HFFc6 (cell line): ENCODE measurements at places on chromosomes 1 and 21.

GRCh38 chr21:41877901-41878830, 978 bp downstream of the PRDM15 start:
- DNase-seq, result peak; percentile 50

- DNase-seq, result no peak
Measured at GRCh38 chr1:57162607-57163261, 196.9 kb upstream of the C8B start.

DNA sequence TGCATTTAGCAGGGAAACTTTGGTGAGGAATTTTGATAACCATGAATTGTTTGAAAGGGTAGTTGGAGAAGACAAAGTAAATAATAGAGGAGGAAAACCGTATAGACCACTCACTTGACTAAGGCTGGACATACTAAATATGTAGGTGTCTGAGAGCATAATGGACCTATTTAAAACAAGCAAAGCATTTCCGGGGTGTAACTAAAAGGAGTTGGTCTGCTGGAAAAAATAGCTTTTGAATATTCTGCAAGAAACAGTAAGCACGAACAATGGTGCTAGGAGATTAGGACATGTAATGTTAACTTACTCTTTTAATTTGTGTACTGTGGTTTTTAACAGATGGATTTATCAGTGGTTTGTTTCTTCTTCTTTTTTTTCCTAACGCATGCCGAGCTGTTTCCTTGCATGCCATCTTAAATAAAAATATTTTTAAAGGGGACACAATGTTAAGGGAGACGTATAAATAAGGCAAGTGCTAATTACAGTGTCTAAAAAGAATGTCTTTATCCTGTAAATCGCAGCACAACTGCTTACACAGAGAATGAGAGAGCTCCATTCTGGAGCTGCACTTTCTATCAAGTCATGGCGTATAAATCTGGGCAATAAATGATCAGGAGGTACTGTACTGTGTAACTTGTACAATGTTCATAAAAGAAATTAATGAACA, 492.1 kb downstream of the LMO4 start:
- no peak for DNase-seq

DNA sequence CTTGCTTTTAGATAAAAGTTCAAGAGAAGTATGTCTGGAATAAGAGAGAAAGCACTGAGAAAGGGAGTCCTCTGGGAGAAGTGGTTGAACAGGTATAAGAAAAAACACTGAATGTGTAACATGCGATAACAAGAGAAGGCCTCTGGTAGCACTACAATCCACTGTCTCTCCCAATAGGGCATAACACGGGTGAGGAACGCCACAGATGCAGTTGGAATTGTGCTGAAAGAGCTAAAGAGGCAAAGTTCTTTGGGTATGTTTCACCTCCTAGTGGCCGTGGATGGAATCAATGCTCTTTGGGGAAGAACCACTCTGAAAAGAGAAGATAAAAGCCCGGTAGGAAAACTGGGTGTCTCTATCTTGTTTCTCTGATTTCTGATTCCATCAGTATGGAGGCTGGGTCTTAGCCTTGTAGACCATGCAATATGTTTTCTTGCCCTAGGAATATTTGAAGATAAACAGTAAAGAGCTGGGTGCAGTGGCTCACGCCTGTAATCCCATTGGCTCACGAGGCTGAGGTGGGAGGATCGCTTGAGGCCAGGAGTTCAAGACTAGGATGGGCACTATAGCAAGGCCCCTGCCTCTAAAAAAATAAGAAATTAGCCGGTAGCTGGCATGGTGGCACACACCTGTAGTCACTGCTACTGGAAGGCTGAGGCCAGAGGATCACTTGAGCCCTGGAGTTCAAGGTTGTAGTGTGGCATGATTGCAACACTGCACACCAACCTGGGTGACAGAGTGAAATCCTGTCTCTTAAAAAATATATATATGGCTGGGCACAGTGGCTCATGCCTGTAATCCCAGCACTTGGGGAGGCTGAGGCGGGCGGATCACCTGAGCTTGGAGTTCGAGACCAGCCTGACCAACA, 40.4 kb downstream of the DAP3 start:
- DNase-seq, result peak; percentile 73

DNA sequence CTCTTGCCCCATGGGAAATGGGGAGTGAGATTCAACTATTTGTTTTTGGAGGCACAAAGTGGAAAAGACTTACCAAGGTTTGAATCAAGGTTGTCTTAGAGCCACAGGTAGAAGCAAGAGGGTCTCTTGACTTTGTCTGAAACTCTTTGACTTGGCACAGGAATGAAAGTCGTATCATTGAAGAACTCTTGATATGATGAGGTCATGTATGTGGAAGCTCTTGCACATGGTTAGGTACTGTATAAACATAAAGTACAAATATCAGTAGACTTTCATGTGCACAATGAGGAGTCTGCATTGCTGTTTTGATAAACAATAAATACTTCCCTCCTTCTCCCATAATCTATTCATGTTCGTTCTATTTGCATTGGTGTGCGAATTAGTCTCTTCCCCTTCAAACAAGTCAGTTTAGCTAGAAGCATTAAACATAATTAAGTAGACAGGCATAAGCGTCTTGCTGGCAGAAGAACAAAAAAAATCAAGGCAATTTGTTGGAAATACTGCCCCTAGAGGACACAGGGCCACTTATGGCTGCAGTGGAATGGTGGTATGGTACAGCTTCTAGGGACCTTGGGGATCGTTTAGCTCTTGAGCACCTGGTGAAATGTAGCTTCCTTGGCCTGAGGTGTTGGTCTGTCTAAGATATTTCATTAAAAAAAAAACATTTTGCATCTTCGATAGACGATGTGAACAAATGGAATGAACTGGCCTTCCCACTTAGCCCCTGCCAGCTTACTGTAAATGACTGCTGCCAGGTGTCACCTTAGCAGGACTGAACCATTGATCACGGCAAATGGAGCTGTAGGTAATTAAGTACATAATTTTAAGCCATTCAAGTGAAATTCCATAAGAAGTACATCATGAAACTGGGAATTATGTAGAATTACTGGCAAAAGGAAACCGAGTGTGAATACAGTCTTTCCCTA, 218.0 kb upstream of the GALNT2 start:
- peak; percentile 11 for DNase-seq

DNA sequence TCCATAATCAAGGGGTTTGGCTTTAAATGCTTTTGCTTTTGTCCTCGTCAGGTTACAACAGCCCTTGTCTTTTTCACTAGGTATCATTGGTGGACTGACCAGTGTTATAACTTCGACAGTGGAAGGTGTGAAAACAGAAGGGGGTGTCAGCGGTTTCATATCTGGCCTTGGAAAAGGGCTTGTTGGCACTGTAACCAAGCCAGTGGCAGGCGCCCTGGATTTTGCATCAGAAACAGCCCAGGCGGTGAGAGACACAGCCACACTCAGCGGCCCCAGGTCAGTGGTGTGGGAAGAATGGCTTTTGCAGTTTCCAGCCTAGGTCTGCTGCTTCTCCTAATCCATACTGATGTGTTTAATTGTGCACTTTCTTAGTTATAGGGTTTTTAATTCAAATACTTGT, 157.9 kb downstream of the DHRS3 start:
- no peak for DNase-seq

- no peak for DNase-seq
Measured at GRCh38 chr1:97870589-97870988, 50.2 kb downstream of the DPYD start.

DNA sequence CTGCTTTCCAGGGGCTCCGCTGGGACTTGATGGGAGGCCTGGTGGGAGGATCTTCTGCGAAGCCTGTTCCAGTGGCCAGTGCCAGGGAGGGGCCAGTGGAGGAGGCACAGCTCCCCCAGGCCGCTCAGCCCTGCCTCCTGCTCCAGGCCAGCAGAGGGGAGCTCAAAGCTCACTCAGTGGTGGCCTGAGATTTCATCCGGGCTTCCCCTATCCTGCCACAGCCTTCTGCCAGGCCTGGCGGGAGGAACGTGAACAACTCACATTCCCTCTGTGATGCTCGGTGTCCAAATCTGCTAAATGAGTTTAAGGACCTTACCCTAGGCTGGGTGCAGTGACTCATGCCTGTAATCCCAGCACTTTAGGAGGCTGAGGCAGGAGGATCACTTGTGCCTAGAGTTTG, 3.3 kb downstream of the CLCNKB start:
- peak; percentile 24 for DNase-seq

- DNase-seq, result no peak
Measured at GRCh38 chr1:235327559-235328270, at the start of gene ARID4B. ARID4B (minus strand) TSS chr1:235328179; CDS start chr1:235326919, 1,260 bp downstream.

GRCh38 chr1:209629621-209630382, 22.4 kb downstream of the LAMB3 start:
- no peak for DNase-seq

DNA sequence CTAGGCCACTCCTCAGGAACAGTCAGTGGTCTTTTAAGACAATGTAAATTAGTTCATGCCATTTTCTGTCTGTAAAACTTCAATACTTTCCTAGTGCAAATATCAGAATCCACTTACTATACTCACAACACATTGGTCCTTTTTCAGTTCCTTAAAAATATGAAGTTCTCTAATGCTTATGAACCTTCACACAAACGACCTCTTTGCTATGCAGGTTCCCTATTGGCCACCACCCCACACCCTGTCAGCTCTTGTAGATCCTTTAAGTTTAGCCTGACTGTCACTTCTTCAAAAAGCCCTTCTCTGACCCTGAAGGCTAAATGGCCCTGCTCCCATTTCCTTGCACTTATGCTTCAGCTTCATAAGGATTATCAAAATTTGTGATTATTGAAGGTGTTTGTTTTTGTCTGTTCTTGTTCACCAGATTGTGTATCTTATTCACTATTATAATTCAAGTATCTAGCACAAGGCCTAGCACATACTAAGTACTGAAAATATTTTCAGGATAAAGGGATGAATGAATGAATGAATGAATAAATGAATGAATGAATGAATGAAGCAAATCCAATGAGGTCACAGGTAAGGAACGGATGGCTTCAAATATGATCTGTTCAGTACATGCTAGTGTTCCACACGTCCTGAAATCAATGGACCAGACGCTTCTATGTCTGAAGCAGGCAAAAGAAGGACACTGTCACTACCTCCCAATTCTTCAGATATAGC, 373.9 kb downstream of the VAV3 start:
- DNase-seq, result no peak

DNA sequence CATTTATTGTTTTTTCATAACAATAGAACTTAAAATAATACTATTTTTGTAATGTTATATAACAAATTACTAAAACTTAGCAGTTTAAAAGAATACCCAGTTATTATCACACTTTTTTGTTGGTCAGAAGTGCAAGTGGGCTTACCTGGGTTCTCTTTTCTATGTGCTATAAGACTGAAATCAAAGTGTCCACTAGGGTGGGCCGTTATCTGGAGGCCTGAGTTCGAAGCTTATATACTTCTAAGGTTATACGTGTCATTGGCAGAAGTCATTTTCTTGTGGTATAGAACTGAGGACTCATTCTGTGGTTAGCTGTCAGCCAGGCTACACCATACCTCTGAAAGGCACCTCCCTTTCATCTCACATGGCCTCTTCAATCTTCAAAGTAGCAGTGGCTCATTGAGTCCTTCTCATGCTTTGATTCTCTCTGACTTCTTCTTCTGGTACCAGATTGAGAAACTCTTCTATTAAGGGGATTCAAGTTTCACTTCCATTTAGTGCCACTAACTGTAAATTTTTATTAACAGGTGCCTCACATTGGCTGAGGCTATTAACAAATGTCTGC, 414.3 kb downstream of the AMY1C start:
- no peak for DNase-seq

DNA sequence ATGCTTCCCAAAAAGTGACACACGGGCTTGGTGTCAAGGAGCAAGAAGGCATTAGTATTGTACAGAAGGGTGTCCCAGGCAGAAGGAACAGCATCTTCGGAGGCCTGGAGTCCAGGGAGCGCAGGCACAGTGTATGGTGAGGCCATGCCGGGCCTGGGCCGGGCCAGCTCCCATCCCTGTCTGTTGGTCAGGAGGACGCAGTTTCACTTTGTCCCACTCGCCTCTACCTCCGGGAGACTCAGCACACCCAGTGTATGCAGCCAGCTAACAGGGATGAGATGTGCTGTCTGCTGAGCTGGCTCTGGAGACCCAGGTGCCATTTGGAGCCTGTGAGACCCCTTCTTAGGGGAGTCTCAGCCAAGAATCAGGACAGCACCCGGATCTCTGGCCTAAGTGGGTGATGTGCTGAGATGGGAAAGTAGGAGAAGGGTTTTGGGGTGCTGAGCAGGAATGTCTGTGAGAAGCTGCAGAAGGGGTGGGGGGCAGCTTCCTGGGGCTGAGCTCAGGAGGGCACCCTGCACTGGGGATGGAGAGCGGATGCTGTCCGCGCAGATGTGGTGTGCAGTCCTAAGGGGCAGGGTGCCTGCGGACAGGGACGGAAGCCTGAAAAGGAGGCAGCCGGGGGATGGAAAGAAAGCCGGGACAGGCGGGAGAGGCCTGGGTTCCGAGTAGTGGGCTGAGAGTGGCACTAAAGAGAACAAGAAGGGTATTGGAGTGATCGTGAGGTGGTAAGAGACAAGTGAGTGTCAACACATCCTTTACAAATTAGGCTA, 25.7 kb downstream of the DMRTB1 start:
- DNase-seq, result no peak

DNA sequence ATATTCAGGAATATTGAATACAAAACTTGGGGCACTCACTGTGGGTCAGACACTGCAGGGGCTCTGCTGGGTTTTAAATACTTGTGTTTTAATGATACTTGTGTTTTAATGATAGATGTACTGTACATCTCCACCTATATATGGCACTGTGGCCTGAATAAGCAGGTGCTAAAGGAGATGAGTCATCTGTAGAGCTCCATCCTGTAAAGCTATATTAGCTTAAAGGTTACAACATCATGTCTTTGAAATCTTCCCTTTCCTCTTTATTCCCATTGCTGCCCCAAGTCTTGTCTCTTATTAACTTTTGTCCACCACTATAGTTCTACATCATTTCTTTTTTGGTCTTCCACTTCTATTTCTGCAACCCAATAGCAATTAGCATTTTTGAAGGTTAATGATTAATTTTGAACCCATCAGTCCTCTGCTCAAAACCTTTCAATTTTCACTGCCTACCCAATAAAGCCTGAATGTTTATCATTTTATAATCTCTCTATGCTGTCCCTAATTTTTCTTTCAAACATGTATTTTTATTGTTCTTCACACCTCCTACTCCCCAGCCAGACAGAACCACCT, 113.3 kb upstream of the PTGFR start:
- no peak for DNase-seq

GRCh38 chr1:11746092-11746491, 10.2 kb downstream of the AGTRAP start:
- peak; percentile 14 for DNase-seq

GRCh38 chr1:95742591-95743089, 508.6 kb downstream of the RWDD3 start:
- DNase-seq, result no peak

DNA sequence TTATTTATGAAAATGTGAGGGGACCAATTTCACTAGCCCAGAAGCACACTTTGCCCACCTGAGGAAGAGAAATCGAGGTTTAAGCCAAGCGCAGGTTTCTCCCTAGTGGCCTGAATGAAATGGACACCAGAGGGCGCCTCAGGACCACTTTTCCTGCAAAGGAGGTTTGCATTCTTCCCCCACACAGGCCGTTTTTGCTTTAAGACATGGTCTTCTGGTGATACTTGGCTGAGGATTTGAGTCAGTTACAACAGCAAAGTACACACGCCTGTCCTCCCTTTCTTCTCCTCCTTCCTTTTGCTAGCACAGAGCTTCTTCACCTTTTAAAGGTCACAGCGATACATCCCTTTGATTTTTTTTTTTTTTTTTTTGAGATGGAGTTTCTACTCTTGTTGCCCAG, 5.4 kb downstream of the PLA2G2E start:
- DNase-seq, result peak; percentile 58

- no peak for DNase-seq
Measured at GRCh38 chr1:216422821-216423520, at the start of gene USH2A. USH2A (minus strand) TSS chr1:216423448; CDS start chr1:216422336, 1,112 bp downstream.

- DNase-seq, result peak; percentile 80
Measured at GRCh38 chr21:41777951-41778815, 11.3 kb upstream of the RIPK4 start.

GRCh38 chr1:52955129-52955970, 28.3 kb downstream of the SCP2 start:
- DNase-seq, result peak; percentile 83
